ENCODE measurements at places on chromosomes 16 and 17.

- no peak for DNase-seq
Observed at GRCh38 chr17:70644096-70644495, 474.8 kb downstream of the KCNJ2 start.

GRCh38 chr17:61635913-61636432 lies 45.0 kb upstream of the NACA2 start:
- peak; percentile 27 for DNase-seq

DNA sequence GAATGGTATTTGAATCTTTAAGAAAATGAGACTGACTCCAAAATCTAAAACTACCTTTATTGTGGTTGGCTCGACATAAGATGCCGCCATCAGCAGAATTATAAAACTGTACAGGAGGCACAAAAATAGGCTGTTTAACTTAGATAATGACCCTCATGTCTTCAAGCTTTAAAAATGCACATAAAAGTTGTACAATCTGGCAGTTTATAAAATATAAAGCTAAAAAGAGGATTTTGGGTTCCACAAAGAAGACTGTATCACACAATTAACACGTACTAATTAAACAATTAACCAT lies 18.6 kb upstream of the ICAM2 start:
- no peak for DNase-seq

- no peak for DNase-seq
Observed at GRCh38 chr17:48139944-48140343, 32.4 kb downstream of the SNX11 start.

GRCh38 chr17:77935121-77935571 lies 23.4 kb upstream of the TNRC6C start:
- no peak for DNase-seq

- no peak for DNase-seq
Observed at GRCh38 chr17:37816950-37817349, 72.1 kb upstream of the HNF1B start.

GRCh38 chr16:14302399-14303181 lies 231.5 kb downstream of the MRTFB start:
- DNase-seq: peak; percentile 25

- DNase-seq: peak; percentile 64
Observed at GRCh38 chr17:44779211-44780025, 20.6 kb downstream of the ADAM11 start.

DNA sequence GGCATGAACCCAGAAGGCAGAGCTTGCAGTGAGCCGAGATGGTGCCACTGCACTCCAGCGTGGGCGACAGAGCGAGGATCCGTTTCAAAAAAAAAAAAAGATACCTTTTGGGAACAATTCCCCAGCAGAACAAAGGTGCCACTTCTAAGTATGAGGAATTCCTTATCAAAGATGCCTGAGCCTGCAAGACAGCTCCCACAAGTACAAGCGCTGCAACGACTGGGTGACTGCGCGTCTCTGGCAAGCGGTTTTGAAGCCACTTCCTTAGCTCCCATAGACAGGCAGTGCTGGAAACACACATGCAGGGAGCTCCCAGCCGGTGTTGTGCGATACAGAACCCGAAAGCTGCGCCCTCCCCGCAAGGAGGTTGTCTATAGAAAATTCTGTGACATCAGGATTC lies 60.5 kb downstream of the ADCY9 start:
- DNase-seq: no peak

DNA sequence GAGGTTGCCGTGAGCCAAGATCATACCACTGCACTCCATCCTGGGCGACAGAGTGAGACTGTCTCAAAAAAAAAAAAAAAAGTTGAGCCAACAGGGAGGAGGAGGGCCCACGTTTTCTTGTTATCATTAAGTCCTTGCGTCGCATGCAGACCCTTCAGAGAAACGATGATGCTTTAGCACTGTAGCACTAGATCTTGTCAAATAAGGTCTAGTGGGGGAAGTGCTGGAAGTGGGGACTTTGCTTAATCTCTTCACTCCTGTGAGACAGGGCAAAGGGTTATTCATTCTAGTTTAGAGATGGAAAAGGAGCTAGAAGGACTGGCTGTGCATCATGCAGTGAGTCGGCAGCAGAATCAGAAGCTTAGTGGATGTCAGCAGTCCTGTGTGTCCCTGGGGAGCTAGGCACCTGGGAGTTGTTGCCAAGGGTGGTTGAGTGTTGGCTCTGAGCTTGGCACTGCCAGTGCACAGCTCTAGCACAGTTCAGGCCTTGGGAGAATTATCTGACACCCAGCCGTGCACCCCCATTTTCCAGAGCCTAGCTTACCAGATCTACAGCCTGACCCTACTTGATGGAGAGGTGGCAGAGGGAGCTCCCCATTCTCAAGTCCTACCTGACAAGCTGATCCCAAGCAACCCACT lies 33.4 kb upstream of the TBX2 start:
- DNase-seq: peak; percentile 39

GRCh38 chr16:21274172-21274726 lies 3.8 kb downstream of the CRYM start:
- no peak for DNase-seq

- no peak for DNase-seq
Observed at GRCh38 chr17:13931111-13931526, 138.2 kb upstream of the COX10 start.

GRCh38 chr17:67376737-67377487 lies at the start of gene PITPNC1:
Gene PITPNC1, plus strand, starts transcription at chr17:67377281.
- peak; percentile 76 for DNase-seq

DNA sequence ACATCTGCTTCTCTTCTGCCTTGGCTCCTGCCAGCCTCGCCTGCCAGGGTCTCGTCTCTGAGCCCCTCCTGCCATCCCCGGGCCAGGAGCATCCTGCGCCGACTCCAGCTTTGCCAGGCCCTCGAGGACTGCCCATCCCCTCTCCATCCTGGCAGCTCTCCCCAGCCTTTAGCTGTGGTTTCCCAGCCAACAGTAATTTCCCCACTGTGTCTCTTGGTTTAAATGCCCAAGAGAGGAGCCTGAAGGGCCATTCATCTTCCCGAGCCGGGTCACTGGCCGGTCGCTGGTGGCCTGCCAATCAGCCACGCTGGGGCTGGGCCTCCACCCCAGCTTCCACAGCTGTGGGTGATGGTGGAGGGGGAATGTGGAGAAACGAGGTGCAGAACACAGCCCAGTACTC lies 47.8 kb downstream of the MRC2 start:
- no peak for DNase-seq

GRCh38 chr16:50718061-50718760 lies 23.7 kb upstream of the CYLD start:
- no peak for DNase-seq

GRCh38 chr16:56874800-56875199 lies 9.8 kb downstream of the SLC12A3 start:
- no peak for DNase-seq

DNA sequence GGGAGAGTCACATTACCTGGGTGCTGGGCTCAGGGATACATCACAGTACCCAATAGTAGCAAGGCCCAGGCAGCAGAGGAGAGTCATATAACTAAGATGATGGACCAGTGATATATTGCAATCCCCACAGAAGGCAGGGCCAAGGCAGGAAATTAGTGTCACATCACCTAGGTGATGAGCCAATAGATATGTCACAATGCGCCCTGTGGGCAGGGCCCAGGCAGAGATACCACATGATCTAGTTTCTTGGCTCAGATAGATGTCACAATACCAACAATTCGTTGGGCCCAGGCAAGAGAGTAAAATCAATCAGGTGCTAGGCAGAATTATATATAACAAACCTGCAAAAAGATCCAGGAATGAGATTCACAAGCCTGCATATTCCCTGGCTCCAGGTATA lies 2111.5 kb downstream of the TP53TG3F start:
- no peak for DNase-seq

DNA sequence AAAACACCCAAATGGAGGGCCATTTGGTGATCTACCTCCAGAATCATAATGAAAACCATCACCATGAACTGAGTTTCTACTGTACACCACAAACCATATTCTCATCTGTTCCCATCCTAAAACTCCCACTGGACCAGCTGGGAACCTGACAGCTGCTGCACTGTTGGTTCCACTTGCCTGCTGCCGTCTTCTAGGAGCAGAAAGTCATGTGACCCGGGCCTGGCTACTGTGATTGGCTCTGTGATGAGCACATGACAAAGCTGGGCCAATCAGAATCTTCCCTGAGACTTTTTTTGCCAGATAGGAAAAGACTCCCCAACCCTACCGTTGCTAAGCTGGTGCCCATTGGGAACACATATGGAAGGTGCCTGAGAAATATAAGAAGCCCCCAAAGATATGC lies 264.2 kb downstream of the MRTFB start:
- no peak for DNase-seq

GRCh38 chr17:8031950-8032349 lies 6.9 kb upstream of the ALOX15B start:
- no peak for DNase-seq

DNA sequence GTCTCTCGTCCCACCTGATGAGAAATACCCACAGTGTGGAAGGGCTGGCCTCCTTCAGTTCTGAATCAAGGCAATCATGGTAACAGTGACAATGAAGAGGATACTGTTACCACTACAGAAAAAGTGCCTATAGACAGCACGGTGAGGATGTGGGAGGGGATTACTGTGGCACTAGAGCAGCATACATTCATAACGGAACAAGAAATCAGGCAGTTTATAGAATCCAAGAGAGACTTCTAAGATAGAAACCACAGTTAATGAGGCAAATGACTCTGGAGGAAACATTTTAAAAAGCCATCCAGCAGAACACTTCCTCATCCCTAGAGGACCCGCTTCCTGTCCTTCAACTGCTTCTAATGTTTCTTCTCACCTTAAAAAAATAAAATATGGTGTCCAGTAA lies 2.7 kb downstream of the RUSF1 start:
- DNase-seq: no peak

DNA sequence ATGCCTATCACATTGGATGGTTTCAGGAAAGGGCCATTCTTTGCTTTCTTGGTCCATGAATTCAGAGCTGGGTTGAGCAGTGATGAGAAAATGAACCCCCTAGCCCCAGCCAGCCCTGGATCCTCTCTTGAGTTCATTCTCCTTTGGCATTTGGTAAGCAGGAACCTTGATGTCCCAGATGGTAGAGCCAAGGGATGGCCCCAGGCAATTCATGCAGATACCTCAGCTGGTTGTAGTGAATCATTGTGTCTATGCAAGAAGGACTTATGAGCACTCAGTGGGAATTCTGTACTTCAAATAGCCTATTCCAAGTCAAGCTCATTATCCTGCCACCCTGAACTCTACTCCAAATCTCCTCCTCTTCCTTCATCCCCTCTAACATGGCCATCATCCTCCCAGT lies 412.7 kb downstream of the UTP18 start:
- DNase-seq: no peak

GRCh38 chr16:24668481-24669061 lies 60.9 kb upstream of the TNRC6A start:
- DNase-seq: no peak

- peak; percentile 74 for DNase-seq
Observed at GRCh38 chr16:82181461-82182185, 11.6 kb upstream of the MPHOSPH6 start.

DNA sequence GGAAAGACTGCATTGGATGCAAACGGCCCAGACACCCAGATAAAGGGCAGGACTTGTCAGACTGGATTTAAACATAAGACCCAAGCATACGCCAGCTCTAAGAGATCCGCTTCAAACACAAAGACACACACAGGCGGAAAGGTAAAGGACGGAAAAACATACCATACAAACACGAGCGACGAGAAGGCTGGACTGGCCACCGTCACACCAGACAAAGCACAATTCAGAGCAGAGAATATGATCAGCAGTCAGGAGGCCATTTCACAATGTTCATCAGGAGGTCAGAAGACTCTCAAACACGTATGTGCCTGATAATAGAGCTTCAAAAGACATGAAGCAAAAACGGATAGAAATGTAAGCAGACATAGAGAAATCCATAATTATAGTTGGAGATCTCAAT lies 84.9 kb upstream of the GNG13 start:
- DNase-seq: no peak

DNA sequence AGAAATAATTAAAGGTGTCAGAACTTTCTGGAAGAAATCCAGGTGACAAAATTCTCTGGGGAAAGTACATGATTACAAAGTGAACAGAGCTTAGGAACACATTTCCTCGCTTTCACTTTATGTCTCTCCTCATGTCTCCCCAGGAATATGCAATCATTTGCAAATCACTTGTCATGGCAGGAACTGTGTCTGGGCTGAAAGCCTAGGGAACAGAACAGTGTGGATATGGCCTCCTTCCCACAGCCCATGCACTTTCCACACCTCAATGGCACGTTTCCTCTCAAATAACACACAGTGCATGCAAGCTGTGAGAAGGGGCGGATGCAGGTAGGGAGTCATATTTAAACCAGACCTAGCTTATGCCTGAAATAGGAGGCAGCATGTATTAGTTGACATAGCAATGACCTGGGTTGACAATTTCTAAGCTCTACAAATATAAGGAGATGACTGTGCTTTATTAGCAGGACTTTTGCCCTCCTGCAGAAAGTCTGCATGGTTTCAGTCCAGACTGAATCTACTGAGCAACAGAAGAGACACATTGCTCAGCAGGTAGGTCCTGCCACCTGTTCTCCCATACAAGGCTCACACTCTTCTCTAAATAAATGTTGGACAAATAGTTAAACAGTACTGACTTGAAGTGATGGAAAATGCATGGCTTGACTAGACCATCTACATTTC lies 236.0 kb upstream of the ELAC2 start:
- DNase-seq: no peak

DNA sequence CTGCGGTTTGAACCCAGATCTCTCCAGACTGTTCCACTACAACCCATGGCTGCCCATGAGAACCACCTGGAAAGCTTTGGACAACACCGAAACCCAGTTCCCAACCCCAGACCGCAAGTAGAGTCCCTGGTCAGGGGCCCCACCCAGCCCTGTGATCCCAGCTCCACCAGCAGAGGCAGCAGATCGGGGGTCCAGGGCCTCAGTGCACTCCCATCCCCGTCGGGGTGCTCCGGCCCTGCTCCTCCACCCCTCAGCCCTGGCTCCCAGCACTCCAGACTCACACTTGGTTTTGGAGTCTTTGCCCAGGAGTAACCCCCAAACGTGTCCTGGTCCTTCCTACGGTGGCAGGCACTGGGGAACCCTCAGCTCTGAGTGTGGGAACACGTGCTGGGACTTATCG lies 20.7 kb upstream of the OSGIN1 start:
- DNase-seq: no peak

- no peak for DNase-seq
Observed at GRCh38 chr16:54049591-54050458, 236.8 kb downstream of the IRX3 start.

GRCh38 chr17:44087319-44087718 lies 16.8 kb downstream of the G6PC3 start:
- DNase-seq: no peak

DNA sequence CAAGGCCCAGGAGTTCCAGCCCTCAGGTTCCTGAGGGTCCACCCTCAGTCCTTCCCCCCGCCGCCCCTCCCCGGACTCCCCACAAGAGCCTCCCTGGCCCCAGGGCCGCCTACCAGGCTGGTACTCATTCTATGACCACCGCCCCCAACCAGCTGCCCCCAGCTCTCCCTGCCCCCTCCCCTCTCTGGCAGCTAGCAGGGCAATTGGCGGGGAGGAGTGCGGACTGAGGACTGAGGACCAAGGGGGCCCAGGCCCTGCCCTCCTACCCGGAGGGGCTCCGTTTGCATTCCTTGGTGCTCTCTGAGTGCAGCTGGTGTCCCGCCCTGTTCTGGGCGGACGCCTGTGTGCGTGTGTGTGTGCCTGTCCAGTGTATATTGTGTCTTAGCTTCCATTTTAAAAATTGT lies 19.1 kb downstream of the UNC13D start:
- no peak for DNase-seq
